NCI-H1930 (cell line): ENCODE measurements at places on chromosomes 1 and 21.

GRCh38 chr1:46558141-46558963, 6.9 kb upstream of the KNCN start:
- DNase-seq, result no peak

GRCh38 chr1:23481026-23481597, 2.9 kb downstream of the ASAP3 start:
- no peak for DNase-seq

DNA sequence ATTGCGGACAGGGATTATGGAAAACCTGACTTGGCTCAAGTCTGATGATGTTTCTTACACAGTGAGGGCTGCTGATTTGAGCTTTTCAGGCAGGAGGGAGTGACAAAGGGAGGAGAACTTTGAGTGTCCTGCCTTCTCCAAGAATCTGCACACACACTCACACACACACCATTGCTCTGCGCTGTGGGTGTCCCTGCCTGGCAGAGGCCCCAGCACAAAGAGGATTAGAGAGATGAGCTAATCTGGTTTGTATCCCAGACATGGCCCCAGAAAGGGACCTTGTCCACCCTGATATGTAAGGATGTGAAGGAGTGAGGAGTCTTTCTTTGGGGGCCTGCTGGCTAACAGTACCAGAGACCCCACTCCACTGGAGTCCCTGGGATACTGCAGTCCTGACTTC, 5.9 kb upstream of the WNT2B start:
- no peak for DNase-seq

- DNase-seq, result no peak
Measured at GRCh38 chr1:53735261-53735660, 3.7 kb downstream of the GLIS1 start.

DNA sequence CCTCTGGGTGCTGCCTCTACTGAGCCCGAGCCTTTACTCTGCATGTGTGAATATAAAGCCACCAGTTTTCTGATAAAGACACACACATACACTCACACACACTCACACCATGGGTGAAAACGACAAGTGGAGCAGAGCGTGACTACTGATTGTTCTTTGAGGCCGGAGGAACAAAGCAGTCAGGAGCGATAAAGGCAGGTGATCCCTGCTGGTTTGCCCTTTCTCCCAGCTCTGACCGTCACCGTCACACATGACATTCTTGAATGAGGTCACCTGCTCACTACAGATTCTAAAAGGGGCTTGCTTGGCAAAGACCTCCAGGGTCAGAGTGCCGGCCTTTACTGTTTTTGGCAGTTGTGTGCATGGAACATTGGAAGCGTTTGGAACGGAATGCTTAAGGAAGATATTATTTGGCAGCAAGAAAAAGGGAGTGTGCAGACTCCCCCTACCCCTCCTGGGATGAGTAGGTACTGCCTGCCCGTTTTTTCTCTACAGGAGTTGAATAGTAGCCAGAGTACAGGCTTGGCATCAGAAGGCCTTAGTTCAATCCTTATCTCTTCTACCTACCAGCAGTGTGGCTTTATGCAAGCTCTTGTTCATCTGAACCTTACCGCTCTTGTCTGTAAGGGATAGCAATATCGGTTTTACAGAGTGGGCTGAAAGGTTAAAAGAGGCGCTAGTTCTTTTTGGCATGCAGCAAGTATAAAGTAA, 79.7 kb downstream of the PBX1 start:
- DNase-seq, result no peak

DNA sequence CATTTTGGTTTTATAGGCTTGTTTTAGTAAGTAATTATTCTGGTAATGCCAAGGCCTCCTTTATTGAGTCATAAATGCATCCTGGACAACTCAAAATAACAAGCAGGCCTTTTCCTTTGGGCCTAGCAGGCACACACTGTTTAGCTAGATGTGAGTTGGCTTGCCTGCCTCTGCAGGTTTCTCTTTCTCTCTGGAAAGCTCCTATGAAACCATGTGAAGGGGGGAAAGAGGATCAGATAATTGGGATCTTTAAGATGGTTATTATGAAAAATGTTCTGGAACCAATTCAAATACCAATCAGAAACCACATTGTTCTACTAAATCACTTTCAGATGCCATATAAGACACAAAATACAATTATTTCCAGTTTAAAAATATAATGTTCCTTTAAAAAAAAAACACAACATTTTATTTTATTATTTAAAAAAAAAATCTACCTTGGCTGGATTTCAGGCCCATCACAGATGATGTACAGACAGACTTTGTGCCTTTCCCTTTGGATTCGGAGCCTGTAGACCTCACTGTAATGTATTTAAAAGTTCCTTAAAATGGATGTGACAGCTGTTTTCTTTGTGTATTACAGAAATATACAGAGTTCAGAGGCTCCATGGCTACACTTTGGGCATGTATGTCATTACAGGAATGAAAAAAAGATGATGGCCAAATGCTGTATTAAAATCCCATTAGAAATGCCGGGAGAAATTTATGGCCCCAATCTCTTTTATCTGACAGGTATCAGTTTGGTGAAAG, 80.2 kb downstream of the NTMT2 start:
- no peak for DNase-seq

DNA sequence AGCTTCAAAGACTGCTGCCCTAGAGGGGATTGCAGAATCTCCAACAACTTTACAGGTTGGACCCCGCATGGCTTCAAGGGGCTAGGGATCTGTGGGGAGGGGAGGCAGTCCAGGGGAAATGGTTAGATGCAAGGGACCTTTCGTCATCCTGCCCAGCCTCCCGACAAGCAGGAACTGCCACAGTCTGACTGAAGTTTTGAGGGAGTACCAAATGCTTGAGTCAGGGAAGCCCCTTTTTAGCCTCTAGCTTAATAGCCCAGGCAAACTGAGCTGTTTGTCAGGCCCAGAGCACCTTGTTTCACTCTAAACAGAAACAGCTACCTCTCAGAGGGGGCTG, 1.1 kb downstream of the TOR3A start:
- no peak for DNase-seq

DNA sequence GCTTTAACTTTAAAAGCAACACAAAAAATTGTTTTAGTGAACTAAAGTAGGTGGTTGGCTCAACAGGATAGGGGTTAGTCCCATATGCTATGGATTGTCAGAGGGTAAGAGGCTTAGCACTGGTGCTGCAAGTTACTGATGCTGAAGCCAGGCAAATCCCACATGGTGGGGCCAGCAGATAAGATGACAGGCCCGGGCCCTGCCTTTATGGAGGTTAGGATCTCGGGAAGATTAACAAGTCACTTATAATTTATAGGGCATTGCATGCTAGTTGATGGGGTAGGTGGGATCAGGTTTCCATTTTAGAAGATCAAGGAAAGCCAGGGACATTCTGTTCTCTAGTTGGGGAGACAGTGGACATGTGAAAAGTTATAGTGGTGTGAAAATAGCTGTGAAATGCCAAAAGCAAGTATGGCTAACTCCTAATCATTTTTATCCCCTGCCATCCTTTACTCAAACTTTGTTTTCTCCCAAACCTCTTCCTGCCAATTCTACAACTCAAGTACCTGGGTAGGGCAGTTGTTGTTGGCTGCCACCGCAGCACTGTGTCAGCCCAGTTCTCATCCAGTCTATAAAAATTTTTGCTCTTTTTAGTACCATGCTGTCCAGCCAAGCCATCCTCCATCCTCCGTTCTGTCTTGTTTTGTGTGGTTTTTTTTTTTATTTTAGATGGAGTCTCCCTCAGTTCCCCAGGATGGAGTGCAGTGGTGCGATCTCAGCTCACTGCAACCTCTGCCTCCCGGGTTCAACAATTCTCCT, 10.3 kb downstream of the CHAF1B start:
- DNase-seq, result no peak

DNA sequence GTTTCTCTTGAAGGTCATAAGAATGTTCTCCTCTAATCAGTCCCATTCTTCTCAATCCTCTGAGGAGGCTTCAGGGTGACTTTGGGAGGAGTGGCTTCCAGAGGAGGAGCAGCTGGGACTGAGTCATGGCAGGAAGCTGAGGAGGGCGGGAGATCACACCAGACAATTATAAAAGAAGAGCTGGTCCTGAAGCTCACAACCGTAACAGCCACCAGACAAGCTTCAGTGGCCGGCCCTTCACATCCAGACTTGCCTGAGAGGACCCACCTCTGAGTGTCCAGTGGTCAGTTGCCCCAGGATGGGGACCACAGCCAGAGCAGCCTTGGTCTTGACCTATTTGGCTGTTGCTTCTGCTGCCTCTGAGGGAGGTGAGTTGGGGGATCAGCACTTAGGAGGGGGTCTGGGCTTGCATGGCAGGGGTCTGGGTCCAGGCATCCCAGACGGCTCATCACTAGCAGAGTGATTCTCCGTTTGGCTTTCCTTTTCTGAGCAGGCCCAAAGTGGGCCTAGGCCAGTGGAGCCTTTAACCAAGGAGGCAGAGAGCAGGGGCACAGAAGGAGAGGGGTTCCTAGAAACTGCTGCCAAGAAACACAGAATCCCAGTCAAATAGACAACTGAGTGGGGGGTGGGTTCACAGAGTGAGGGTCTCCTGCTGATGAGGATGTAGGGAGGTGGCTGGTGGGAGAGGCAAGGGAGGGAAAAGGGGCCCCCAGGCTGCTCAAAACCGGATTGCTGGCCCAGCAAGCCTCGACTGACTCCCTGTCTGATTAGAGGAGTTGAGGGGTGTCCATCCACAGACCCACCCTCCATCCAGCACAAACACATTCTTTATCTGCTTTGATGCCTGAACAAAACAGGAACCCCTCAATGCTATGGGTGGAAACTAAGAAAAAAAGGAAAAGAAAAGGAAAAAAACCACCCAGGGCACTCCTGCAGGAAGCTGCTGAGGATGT, at the start of gene ECM1:
Gene ECM1, plus strand, starts transcription at position 198 of the 953 bp plus-strand sequence. Its CDS starts 101 bp downstream, at position 299.
- DNase-seq, result no peak

DNA sequence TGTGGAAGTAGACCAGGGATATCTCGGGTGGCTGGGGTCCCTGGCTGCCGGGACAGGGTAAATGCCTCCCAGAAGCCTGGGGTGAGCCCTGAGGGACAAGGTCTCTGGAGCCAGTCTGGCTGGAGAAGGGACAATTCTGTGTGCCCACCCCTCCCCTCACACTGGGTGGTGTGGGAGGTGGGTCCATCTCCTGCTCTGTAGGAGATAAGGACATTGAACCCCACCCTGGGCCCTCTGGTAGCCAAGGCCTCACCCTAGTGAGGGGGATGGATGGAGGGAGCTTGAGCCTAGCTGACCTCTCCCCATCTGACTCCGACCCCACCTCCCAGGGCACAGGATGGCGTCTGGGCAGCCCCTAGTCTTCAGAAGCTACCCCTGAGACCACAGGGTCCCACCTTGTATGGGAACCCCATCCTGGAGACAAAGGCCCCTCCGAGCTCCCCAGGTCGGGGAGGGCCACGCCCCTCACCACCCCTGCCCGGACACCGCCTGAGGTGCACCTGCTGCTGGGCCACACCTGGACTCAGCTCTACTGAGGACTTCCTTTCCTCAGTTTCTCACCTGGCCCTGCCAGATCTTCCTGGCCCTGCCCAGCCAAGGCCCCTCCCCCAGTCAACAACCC, 4.3 kb downstream of the AGRN start:
- DNase-seq, result no peak

DNA sequence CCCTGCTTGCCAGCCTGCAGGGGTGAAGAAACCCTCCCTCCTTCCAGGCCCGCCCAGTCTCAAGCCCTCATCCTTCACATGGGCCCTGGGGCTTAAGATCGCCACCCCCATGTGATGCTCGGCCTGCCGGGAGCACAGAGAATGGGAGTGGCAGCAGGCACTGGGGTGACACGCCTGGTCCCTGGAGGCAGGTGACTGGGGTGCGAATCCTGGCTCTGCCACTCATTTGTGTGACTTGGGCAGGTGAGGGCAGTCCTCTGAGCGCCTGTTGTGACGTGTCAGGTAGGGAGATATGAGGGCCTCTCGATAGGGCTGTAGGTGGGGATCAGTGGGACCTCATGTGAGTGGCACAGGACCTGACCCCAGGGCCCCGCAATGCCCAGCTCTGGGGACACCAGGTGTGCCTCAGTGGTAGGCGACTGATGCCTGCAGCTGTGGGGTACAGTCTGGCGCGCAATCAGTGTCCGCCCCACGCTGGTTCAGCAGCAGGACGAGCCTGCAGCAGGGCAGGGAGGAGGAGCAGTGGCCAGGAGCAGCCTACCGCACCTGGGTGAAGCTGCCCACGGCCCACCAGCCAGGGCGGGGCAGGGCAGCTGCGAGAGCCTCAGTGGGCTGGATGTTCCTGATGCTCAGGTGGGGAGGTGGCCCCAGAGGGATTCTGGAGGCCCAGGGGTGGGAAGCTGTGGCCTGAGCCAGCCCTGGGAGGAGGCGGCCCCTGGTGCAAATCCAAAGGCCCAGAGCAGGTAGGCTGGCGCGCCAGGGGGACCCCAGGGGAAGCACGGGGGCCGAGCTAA, 6.2 kb downstream of the SH2D5 start:
- no peak for DNase-seq

DNA sequence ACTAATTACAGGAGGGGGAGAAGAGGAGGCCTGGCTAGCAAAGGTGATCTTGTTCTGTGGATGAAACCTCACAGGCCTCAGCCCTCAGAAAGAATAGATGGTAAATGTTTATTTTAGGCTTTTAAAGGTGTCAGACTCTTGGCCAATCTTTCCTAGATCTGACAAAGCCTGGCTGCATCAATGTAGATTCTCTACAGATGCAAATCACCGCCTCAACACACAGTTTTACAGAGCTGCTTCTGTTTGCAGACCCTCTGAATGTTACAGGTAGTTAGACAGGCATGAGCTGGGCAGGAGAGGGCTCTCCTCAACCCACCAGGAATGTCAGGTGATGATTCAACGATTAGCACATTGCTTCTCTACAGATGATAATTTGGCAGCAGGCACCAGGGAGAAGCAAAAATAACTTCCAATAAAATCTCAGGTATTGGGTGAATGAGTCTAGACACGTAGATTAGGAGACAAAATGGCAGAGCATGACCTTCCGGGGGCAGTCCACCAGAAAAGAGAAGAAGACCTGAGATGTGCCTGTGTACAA, 105.4 kb upstream of the VANGL1 start:
- DNase-seq, result no peak

- DNase-seq, result peak; percentile 9
Measured at GRCh38 chr1:18100491-18101063, 7.0 kb upstream of the IGSF21 start.

DNA sequence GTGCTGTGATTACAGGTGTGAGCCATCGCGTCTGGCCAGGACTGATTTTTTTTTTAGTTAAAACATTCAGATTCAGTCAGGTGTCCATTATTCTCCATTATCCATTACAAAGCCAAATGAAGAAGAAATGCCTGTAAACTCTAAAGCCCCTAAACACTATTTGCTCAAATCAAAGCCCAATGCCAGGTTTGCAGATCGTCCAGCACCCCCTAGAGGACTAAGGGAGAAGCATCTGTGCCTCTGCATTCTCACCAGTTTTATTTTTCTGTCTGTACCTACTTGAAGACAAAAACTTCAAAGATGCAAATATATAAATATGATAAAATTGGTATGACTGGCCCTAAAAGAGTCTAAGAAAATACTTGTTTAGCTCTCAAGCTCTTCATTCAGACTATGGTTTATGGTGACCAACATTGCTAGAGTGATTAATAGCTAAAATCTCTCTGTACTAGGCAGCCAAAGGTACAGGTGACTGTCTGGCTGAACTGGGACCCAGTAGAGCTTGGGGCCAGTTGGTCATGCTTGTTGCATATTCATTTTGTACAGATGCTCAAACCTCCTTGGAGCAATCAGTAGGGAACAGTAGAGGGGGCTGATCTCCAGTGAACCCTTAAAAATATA, 138.4 kb downstream of the SYT2 start:
- DNase-seq, result no peak

- DNase-seq, result peak; percentile 38
Measured at GRCh38 chr21:41167348-41168342, at the start of gene BACE2. BACE2 (plus strand) TSS chr21:41168160; CDS start chr21:41168264, 104 bp downstream.

- no peak for DNase-seq
Measured at GRCh38 chr21:38787461-38788274, 18.1 kb upstream of the ETS2 start.

- no peak for DNase-seq
Measured at GRCh38 chr1:78088486-78088885, 42.7 kb downstream of the GIPC2 start.

GRCh38 chr1:153688276-153688675, 9.8 kb downstream of the NPR1 start:
- DNase-seq, result no peak
